Panc1 (cell line): ENCODE measurements at places on chromosomes 4 and X.

GRCh38 chr4:132646186-132646585, 502.9 kb upstream of the PCDH10 start:
- DNase-seq, result no peak

GRCh38 chrX:567891-568290, 62.7 kb upstream of the SHOX start:
- DNase-seq, result no peak

DNA sequence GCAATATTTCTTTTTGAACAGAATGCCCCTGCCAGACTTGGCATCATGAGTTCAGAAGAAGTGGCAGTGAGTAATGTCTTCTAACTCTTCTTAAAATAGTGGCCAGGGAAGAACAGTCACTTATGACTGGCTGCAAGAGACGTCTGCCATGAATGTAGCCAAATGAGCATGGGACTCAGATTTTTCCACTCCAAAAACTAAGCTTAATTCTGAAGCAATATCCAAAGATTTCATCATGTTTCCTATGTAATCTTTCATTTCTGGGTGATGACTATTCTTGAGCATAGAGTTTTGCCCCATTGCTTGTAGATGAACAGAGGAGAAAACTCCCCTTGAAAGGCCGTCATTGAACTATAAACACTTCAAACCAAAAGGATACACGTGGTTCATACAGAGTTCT, 11.8 kb downstream of the AMBN start:
- DNase-seq, result no peak

DNA sequence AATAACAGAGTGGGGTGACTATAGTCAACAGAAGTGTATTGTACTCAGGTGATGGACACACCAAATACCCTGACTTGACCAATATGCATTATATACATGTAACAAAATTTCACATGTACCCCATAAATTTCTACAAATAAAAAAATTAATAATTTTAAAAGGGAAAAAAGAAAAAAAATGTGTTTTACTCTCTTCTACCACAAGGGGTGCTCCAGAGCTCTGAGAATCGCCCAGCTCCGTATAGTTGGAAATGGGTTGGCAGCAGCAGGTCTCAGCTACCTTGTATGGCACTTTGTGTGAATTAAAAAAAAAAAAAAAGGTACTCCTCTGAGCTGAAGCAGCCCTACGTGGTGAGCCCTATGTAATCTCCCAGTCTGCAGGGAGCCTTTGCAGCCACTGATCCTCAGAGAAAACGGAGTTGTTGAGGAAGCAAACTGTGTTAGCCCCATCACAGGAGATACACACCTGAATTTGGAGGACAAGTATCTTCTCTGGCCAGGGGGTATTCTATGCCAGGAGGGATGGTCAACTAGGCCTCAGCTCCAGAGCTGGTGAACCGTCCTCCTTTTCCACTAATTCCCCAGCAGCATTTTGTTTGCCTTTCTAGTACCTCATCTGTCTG, 17.2 kb upstream of the POLA1 start:
- DNase-seq, result no peak

DNA sequence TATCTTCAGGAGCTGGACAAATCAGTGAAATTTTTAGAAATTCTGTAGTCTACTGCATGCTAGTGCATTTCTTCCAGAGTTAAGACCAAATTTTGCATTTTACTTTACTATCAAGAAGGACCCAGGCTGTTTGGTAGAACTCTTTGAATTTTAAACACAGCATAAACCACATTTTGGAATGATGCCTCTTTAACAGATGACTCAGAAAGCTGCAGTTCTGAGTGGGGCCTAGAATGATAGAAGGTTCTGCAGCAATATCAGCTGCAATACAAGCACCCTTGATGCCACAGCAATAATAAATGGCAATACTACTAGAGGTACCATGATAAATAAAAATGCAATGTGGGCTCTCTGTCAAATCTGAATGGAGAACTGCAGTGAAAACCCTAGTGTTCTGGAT, 198.7 kb downstream of the TMA16 start:
- DNase-seq, result no peak

GRCh38 chr4:157223456-157223855, 2.9 kb downstream of the GRIA2 start:
- no peak for DNase-seq

- peak; percentile 93 for DNase-seq
These were observed 36.0 kb upstream of the ARSJ start for GRCh38 chr4:114015444-114015899.

DNA sequence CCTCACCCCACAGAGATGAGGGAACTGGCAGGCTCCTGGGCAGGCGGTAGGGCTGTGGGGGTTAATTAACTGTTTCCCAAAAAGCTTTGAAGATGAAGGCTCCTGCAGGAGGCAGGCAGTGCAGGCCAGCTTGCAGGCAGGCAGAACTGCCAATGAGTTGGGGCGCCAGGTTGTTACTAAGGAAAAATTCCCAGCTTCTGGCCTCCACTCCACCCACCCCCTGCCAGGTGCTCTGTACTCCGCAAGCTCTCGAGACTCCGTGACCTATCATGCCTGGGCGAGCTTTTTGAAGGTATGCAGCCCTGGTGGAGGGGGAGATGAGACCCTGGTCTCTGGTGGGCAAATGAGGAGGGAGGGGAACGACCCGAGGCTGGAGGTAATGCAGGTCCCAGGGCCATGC, 41.8 kb downstream of the PJA1 start:
- no peak for DNase-seq

DNA sequence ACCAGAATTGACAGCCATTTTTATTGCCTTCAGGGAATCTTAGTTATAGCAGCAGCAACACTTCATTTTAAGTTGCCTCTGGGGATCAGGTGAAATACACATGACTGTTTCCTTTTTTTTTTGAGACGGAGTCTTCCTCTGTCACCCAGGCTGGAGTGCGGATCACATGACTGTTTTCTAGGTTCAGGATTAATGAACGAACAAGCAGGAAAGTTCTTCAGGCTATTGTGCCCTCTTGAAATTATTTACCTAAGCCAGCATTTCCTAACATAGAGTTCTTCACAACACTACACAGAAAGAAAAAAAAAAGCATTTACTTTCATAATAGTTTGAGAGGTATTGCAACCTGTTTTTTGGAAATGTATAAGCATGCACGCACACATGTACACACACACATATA, 2032.8 kb downstream of the PCDH7 start:
- DNase-seq, result no peak

- DNase-seq, result no peak
These were observed 87.4 kb downstream of the FAM9B start for GRCh38 chrX:8946563-8946962.

DNA sequence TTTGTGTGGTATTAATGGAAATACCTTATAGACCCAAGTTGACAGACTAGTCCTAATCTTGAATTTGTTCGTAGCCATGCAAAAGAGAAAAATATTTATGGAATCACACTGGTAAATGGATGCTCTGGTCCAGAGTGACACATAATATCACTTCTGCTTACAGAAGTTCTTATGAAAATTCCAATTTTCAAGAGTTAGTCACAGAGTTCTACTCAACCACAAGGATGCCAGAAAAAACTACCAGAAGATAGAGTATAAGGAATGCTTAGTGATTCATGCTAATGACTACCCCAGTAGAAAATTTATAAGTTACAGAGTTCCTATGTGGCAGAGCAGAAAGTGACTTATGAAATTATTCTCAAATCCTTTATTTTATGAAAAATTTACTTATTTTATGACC, 1384.8 kb downstream of the FAM133A start:
- DNase-seq, result no peak

- no peak for DNase-seq
These were observed 40.3 kb downstream of the HDAC8 start for GRCh38 chrX:72532366-72532765.
